SW480 (cell line): ENCODE measurements at places on chromosomes 4 and X.

DNA sequence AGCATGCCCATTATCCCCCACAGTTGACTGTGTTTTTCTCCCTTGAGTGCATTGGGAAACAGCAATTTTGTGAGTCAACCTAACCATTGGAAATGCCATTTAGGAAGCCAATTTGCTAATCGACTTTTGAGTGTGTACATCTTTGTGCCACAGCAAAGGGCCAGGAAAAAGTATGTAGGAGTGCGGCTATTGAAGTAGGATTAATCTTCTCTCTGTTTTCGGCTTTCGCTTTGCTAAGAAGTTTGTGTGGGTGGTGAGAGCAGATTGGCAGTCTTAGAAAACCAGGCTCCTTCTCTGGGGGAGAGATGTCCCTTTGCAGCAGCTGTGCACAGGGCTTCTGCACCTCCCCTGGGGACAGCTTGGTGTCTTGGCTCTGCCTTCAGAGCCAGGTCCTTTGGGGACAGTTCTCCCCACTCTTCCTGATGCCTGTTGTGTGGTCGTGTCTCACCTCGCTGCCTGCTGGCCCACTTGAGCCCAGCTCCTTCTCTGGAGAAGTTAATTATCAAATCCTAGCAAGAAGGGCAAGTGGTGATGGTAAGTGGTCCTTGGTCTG is 74.5 kb downstream of the GEMIN8 start:
- DNase-seq: no peak

DNA sequence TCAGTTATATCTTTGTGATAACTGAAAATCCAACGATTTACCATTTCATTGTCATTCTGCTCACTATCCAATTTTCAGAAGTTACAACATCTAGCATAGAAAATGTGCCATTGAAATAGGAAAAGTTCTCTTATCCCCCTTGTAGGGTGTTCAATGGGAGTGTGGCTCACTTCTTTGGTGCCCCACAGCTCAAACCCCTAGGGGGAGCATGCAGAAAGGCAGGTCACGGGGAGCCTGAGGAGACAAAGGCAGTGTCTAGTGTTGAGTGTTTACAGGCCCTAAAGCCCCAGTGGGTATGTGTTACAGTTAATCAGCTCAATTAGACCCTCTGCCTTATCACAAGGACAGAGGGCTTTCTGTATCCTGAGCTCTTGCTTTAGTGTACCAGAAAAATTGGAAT is 243.4 kb upstream of the GRID2 start:
- no peak for DNase-seq

- DNase-seq: peak; percentile 26
Measured at GRCh38 chr4:152937336-152938236, 1.5 kb downstream of the FHDC1 start.

DNA sequence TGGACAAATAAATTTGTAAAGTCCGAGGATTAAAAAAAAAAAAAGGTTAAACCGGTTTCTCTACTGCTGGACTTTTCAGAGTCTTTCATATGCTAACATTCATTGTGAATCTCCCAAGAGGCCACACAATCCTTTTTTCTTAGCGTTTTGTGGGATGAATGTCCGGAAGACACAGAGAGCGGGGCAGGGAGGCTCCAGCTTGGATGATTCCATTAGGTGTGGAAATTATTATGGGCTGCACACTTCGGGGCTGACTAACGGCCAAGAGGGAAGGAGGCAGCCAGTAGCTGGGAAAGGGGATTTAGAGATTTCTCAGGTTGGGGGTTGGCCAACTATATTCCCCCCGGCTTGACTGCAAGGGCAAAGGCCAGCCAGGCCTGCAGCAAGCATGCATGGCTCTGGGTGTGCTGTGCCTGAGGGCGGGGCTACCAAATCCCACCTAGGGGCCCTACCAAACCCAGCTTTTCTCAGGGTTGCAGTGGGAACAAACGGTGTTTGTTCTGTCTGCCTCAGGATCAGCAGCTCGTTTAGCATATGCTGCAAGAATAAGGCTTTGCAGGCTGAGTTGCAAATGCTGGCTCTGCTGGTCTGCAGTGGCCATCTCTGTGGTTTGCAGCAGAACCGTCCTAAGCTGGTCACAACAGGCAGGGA is 28.6 kb downstream of the NYX start:
- no peak for DNase-seq

- DNase-seq: peak; percentile 6
Measured at GRCh38 chr4:167622481-167623240, 388.4 kb upstream of the SPOCK3 start.

DNA sequence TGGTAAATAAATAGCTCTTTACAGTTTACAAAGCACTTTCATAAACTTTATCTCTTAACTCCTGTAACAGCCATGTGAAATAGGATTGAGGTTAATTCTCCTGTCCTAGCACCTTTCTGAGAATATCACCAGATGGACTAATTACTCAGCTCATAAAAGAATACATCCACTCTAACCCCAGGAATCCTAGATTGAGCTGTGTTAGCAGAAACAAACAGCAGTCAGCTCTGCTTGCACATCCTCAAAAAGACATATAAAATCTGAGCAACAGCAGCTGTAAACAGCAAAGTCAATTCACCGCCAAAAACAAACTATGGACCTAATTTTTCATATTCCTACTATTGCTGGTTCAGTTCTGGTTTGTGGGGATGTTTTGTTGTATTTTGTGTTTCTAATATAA is 182.8 kb downstream of the QDPR start:
- DNase-seq: no peak

DNA sequence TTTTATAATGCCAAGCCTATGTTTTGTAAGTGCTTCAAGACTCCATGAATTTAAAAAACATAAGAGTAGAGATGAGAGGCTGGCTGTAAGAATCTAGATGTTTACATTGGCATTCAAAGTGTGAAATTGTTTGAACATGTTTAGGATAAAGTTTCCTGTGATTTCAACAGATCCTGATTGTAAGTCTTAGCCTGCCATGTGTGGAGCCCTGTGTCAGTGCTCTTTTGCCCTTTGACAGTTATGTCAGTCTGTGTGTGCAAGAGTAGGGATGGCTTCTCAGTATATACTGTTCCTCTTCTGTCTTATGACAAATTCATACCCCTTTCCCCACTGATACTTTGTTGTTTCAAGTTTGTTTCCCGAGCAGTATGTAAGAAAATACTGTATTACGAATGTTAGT is 68.2 kb downstream of the USP9X start:
- no peak for DNase-seq

DNA sequence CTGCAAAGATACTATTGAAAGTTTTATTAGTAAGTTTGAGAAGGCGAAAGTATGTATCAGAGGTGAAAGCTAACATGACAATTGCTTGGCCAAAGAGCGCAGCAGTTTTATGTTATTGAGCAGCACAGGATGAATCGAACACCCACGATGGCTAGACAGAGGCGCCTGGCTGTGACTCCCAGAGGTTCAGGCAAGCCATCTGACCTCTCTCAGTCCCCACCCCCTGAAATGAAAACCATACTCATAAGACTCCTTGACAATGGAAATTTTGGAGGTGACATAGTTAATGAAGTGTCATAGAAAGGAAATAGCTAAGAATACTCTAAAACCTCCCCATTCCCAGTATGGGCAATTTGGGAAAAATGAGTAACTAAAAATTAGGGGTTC is 70.6 kb downstream of the MGST2 start:
- DNase-seq: no peak

- DNase-seq: no peak
Measured at GRCh38 chr4:8317474-8317873, 47.9 kb downstream of the HTRA3 start.

DNA sequence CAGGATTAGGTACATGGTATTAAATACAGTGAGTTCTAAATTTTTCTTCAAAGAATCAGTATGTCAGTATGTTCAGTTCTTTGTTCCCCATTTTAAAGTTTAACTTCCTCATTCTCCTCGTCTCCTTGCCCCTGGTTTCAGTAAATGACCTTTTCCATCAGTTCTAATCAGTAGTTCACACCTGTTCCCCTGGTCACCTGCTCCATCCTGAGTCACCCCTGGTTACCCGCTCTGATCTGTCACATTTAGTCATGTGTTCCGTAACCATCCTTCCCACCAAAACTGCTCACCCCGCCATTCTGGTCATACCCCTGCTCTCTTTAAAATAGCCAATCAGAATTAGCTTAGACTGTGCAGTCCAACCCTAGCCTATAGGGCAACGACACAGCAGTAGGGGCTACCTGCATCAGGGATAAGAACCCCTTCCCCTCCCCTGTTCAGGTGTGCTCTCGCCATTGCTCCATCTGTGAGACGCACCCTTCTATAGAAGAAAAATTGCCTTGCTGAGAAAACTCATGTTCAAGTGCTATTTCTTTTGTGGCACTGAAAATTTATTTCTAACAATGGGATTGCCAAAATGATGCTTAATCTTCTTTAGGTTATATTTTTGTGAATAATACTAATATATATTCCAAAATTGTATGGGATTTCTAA is 181.3 kb downstream of the OR13H1 start:
- no peak for DNase-seq

GRCh38 chrX:149938881-149939654 is 777 bp upstream of the EOLA2 start:
- DNase-seq: peak; percentile 88

DNA sequence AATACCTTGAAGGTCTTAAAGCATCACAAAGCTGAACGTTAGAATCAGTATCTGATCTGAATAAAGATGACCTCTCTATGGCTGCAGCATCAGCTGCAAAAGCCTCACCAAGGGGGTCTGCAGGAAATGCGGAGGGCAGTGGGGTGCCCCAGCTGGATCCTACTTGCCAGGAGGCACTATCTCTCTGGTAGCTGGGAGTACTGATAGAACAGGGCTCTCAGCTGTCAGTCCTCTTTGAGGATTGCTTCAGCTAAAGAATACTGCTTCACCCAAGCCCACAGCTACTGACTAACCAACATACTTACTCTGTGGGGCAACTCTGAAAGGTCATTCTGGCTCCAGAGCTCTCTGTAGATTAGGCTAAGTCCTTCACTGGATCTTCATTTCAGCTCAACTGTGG is 112.5 kb upstream of the ZFP42 start:
- no peak for DNase-seq

DNA sequence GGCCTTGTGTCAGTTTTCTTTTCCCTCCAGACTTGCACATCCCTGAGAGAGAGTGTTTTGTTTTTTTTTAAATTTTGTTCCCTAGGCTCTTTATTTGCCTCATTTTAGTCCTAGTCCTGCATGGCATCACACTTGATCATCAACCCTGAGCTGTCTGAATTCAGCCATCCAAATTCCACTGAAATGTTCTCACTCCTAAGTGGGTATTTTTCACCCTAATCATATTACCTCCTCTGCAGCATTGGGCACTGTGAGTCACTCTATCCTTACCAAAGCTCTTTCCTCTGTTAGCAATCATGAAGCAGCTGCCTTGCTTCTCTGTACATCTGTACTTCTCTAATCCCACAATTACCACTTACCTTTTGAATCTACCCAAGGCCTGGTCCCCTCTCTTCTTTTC is 356.6 kb upstream of the MAGEB2 start:
- DNase-seq: no peak

- no peak for DNase-seq
Measured at GRCh38 chr4:129903861-129904260, 807.9 kb downstream of the C4orf33 start.

GRCh38 chrX:39497702-39498265 is 600.0 kb downstream of the BCOR start:
- DNase-seq: no peak

- no peak for DNase-seq
Measured at GRCh38 chrX:112785344-112785743, 55.3 kb downstream of the AMOT start.

DNA sequence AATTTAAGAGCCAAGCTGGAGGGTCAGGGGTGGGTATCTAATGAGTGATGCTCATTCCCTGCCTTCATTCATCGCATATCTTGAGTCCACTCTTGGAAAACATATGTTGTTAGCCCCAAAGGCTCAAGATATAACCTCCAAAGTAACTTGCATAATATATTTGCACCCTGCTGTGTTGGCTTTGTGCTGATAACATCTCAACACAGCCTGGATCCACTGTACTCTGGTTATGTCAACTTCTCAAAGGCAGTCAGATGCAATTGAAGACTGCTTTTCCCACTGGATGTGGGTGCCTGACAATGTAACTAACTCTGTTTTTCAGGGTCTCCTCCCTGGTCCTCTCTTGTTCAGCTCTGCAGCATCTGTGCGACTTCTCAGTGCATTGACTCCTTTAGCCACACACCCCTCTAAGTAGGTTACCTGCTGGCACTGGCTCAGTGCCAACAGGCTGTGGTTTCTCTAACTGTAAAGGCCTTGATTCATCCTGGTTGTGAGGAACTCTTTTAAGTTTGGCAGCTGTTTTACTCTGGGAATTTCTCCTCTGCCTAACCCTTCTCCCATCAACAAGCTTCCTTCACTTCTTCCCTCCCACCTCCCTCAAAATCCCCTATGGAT is 28.1 kb downstream of the SLC16A2 start:
- DNase-seq: peak; percentile 52
